ENCODE measurements at places on chromosomes 3 and 15.

- no peak for DNase-seq
Measured at GRCh38 chr3:107142786-107143575, 234.3 kb upstream of the CCDC54 start.

- DNase-seq = no peak
Measured at GRCh38 chr3:164194842-164195241, 883.5 kb downstream of the SI start.

GRCh38 chr3:127371334-127371733 lies 83.5 kb upstream of the PRR20G start:
- DNase-seq = peak; percentile 25

- no peak for DNase-seq
Measured at GRCh38 chr3:176935194-176935888, 261.9 kb downstream of the TBL1XR1 start.

DNA sequence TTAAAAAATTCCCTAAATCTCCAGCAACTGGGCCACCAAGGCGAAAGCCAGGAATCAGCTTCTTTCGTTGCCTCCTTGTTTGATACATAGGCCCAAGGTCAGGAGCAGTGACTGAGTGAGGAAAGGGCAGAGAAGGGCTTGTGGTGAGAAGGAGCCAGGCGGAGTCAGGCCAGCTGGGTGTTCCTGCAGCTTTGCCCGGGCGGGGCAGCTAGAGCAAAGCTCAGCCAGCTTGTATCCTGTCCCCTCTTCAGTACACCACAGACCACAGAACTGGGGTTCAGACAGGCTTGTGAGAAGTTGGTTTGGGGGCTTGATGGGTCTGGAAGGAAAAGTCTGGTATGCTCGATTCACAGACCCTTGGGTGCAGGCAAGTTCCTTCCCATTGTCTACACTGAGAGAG lies 52.6 kb downstream of the CCK start:
- no peak for DNase-seq

DNA sequence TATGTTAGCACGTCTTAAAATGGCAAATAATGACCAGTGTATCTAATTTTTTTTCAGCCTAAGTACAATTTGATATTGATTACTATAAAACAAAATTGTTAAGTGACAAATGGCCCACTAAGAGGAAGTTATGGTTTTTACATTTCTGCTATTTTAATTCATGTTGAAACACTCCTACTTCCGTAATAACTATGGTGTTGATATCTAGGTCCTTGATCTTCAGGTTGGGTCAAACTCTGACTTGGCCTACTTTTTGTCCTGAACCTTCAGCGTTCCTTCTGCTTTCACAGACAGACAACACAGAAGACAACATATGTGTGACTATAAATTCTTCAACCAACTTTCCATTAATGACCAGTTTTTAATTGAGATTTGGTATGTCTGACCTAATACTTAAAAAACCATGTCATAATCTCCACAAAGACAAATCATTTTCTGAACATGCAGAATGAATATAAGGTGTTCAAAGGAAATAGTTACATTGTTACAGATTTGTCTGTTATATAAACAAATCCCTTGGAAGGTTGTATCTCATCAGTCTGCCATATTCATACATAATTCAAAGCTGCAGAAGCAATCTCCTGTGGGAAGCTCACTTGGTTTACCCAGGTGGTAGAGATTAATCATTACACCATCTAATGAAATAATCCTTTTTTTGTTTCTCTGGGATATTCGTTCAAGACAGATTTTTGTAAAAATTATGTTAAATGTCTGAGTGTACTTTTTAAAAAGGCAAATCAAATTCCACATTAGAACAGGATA lies 92.1 kb upstream of the TSPAN3 start:
- no peak for DNase-seq

GRCh38 chr3:13550423-13550690 lies 1.4 kb downstream of the FBLN2 start:
- DNase-seq = no peak

- DNase-seq = no peak
Measured at GRCh38 chr15:30929982-30930381, 26.3 kb downstream of the FAN1 start.

DNA sequence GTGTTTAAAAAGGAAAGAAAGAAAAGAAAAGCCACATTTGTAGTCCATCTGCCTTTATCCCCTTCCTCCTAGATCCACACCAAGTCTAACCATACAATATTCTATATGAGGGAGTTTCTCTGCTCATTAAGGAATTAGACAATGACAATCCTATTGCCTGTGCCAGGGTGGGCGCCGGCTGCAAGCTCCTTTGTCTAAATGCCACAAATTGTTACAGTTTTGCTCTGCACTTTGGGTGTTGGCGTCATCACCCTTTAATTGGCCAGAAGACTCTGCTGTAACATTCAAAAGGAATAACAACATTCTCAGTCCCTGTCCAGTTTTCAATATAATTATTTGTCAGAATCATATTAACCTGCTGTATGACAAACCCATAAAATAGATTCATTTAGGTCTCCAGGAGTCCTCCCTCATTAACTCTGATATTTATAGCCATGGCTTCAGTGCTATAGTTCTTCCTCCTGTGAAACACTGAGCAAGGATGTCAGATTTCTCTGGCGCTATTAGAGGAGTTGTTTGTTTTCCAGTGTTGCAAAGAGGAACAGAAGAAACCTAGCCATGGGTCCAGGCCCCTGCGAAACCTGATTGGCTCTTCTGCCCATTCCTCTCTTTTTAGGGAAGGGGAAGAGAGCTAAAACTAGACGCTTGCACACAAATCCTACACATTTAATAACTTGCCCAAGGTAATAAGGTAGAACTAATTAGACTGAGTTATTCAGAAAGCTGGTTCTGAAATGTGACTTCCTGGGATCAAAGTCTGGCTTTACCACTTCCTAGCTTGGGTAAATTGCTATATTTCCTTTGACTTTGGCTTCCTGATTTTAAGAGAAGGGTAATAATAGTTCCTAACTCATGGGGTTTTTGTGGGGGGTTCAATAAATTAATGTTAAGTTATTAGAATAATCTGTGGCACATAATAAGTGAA lies 112.4 kb downstream of the CD47 start:
- no peak for DNase-seq

GRCh38 chr3:128479558-128480086 lies 12.9 kb upstream of the DNAJB8 start:
- no peak for DNase-seq

DNA sequence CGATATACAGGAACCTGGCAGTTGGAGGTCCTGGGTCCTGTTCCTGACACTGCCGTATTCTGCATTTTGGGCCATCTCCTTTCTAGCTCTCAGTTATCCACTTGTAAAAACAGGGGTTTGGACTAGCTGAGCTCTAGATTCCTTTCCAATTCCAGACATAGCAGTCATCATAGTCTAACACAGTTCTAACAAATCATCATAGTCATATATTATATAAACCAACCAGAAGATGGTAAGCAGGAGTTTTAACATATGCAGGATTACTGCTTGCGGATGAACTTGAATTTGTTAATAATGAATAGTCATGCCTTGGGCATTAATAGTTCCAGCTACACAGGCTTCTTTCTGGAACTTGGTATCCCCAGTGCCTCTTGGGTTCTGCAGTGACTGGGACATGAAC lies 26.6 kb downstream of the MASP1 start:
- no peak for DNase-seq

GRCh38 chr3:172622916-172623700 lies 87.8 kb downstream of the NCEH1 start:
- DNase-seq = no peak

Measured in left forelimb (tissue), 1 donor.